ENCODE measurements at places on chromosomes 11 and 22.
A peak's percentile ranks its signal among the peaks of the same experiment; 100 is the strongest.

GRCh38 chr11:130908770-130909625, 7.3 kb downstream of the SNX19 start:
- DNase-seq: no peak

DNA sequence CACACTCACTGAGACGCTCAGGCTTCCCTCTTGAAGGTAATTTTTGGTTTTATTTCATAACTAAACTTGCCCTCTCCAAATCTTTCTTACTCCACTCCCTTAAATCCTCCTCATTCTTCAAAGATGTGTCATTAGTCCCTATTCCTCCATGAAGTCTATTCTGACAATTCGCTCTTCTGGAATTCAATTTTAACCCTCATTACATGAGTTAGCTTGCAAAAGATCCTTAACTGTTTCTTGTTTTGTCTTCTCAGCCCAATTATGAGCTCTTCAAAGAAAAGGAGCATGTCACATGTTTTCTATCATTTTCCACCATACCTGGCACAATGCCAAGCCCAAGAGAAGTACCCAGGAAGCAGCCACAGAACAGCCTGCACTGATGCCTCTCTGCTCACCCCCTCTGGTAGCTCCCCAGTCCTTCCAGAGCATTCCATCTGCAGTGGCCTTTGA, 13.0 kb downstream of the GALNT18 start:
- no peak for DNase-seq

GRCh38 chr11:135002236-135002635, 590.2 kb upstream of the B3GAT1 start:
- no peak for DNase-seq

GRCh38 chr11:86003654-86004053, 65.2 kb downstream of the PICALM start:
- DNase-seq: no peak

- DNase-seq: no peak
These were observed 1.0 kb downstream of the CUL5 start for GRCh38 chr11:108009497-108010370.

DNA sequence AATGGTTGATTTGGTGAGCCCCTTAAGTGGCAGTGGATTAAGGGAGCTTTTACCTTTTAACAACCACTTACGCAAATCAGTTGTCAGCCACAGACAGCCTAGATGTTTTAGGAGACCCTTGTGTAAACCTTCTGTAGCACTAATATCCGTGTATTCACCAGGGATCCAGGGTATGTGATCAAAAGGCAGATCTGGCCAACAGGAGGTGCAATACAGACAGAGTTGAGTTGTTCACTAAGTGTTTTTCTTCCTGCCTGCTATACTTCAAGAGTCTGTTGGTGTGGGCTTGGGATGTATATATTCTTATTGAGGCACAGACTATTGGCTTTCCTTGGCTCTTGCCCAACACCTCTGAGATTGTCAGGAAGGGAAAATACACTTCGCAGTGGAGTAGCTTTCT, 175.1 kb downstream of the FAT3 start:
- DNase-seq: no peak

GRCh38 chr22:30294066-30294465, 4.8 kb upstream of the CASTOR1 start:
- no peak for DNase-seq

DNA sequence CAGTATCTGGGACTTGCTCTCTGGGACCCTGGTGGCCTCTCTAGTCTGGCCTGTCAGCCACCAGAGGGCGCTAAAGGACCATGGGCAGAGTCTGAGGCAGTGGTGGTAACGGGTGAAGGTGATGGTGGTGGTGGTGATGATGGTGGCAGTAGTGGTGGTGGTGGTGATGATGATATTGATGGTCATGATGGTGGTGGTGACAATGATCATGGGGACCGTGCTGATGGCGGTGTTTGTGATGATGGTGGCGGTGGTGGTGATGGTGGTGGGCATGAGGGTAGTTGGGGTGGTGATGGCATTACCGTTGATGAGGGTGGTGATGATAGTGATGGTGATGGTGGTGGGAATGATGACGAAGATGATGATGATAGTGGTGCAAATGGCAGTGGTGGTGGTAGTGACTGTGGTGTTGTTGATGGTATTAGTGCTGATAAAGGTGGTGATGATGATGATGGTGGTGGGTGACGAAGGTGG, 16.0 kb downstream of the TRPM5 start:
- peak; percentile 88 for DNase-seq

DNA sequence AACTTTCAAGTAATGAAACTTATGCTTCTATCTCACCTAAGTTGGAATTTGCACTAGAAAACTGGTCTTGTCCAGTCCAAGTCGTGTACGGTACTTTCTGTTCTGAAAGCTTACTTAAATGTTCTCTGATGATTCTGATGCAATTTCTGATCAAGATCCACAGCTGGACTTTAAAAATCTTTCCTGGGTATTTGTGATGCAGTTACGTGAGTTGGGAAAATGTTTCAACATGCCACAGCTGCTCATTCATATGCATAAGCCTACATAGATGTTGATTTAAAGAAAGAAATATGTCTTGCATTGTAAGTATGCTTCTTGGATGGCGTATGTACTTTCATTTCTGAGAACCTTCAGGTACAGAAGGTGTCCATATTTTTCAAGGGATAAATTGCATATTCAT, 493.7 kb upstream of the CCDC90B start:
- DNase-seq: no peak

DNA sequence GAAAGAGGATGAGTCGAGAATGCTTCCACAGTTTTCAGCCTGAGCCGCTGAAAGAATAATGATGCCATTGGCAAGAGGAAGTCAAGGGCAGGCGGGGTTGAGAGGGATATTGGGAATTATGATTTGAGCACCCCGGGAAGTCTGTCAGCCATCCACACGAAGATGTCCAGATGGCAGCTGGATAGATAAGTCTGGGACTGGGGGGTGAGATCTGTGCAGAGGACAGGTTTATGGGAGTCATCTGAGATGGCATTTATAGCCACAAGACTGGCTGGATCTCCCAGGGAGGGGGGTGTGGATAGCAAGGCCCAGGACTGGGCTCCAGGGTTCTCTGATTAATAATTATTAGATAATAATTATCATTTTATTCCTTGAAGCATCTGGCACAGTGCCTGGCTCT, 5.1 kb upstream of the STIP1 start:
- DNase-seq: no peak

DNA sequence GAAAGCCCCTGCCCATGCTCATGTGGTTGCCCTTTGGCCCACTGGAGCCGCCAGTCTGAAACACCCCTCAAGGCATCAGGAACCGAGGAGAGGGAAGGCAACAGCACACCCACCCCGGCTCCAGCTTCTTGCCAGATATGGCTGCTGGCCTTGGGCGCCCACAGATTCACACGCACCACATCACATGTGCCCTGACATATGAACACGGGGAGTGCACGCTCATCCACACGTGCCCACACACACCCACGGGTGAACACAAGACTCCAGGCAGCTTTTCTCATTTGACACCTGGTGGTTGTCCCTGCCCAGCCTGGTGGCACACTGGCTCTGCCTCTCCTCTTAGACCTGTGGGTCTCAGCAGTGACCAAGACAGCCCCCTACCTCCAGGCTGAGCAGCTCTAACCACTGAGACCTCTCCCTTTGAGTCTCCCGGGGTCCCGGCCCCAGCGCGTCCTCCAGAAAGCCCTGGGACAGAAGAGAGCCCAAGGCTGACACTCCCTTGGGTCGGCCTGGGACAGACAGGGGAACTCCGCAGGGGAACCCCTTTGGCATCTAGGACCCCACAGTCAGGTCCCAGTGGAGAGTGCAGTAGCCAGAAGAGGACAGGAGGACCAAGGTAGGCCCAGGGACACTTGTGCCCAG, 2.7 kb upstream of the MAPK12 start:
- DNase-seq: no peak

DNA sequence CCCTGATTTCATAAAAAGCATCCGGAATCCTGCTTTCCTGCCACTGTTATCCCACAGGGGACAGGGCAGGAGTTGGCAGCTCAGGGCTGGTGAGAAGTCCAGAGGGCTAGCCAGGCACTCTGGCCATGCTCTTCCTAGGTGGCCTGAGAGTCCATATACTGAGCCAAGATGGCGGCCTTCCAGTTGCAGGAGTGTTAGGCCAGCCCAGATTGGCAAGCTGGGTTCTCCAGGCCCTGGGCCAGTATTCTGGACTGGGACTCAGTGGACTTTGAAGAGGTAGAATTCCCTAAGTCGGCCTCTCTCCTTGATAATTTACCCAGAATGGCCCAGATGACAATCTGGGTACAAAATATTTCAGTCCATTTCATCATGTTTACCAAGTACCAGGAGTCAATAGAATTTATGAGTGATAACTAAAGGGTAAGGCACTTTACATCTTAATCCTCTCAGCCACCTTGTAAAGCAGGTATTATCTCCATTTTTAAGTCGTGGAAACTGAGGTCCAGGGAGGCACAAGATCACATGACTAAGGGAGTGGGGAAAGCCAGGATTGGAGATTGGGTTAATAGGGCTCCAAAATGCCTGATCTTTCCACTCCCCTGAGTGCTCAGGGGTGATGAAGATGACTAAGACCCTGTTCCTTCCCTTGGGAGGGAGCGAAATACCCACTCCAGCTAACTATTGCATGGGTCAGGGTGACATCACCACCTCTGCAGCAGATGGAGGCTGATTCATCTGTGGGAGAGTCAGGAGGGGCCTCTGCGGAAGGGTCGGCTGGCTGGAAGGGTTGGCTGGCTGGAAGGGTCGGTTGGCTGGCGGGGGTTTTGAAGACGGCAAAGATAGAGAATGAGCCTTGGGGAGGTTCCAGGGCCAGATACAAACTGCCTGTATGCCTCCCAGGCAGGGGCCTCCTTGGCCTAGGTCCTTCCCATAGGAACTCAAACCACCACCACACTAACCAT, 1.2 kb upstream of the MICALL1 start:
- peak; percentile 12 for DNase-seq

DNA sequence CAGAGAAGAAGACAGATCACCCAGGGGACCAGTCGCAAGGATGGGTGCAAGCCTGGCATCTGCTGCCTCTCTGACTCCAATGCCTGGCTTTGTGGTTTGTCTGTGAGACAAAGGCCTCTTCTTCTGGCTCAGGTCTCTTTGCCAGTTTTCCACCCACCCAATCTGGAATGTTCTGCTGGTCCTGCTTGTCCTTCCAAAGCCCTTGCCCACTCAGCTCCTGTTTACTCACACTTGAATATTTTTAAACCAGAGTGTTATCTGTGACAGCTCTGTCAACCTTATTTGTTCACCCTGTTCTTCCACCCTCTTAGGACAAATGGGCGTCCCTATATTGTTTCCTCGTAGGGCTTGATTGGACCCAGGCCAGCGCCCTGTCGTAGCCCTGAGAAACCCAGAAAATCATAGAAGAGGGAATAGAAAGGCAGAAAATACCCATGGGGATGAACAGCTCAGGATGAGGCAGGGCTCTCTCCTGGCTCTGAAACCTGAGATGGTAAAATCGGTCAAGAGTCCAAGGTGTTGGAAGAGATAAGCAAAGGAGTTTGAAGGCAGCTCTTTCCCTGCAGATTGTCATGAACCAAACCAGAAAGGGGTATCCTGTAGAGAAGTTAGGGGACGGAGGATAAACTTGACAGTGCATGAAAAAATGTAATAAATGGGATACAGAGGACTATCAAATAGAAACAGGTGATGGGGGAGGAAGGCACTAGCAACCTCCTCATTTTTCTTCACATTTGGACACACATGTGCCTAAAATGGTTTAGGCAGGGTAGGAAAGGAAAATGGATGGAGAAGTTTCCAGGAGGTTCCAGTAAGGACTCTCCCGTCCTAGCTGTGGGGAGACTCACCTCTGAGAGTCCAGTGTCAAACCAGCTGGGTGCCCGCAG, 651 bp downstream of the CRYAB start:
- no peak for DNase-seq

GRCh38 chr11:64805481-64805880, 2.5 kb upstream of the MAP4K2 start:
- no peak for DNase-seq

GRCh38 chr11:66646828-66647227, 8.3 kb downstream of the RBM4 start:
- DNase-seq: no peak

DNA sequence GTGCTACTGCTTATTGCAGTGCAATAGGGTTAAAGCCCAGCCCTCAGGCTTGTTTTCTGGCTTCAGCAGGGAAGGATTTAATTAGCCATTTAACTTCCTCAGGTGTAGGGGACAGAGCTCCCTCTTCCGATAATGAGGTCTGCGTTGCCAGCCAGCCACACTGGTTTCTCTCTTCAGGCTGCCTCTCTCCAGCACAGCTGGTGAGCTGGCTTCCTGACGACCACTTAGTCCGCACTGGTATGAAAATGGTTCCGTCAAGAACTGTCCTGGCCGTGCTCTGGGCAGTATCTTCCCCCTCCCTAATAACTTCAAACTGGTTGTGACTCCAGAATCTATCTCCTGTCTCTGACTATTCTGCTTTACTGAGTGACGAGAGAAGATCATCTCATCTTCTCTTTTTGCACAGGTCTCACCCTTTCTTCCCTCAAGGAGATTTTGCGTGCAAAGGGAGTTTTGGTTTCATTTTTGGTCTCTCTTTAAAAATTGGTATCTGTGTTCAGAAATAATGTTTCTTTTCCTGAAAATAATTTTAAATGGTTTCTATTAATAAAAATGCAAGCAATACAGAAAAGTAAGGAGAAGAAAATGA, 49.2 kb downstream of the CNTN5 start:
- DNase-seq: peak; percentile 20

DNA sequence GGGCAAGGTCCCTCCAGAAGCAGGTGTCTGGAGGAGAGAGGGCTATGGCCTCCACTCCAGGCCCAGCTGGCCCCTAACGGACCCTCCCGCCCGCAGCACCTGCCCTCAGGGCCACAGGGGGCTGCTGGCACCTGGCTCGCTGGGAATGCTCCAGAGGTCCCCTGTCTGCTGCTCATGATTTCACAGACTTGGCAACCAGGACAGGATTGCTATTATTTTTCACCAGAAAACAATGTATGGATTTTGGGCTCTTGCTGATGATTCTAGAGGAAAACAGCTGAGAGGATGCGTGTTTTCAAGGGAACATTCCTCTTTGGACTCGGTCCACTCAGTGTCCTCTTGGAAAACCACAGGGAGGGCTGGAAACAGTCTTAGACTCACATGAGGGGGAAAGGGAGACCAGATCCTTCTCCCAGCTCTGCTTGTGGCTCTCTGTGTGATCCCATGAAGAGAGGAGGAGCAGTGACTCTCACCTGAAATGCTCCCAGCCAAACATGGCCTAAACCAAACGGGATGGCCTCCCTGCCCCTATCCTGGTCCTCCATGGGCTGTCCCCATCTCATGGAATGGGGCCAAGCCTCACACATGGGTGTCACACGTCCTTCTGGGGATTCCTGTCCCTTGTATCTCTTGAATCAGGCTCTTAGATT, 15.8 kb downstream of the MYEOV start:
- DNase-seq: no peak

DNA sequence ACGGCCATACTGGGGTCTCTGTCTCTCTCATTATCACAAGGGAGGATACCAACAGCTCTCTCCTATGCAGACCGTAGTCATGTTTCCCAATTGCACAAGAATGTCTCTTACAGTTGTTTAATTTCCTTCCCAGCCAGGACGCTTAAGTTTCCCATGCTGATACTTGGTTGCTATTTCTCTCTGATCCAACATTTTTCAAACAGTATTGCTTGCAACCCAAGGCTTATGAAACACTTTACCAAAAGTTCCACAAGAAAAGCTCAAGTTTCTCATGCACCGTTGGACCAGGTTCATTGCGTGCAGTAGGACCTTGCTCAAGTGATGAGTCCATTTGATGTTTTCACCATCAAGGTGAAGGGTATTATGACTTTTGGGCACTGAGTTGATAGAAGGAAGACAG, 46.6 kb downstream of the GGTLC2 start:
- no peak for DNase-seq

GRCh38 chr11:131745405-131745804, 375.0 kb downstream of the NTM start:
- no peak for DNase-seq

- no peak for DNase-seq
These were observed 80.7 kb downstream of the MN1 start for GRCh38 chr22:27720860-27721259.
